GM12891 (cell line): ENCODE measurements at places on chromosomes 3 and 15.
A peak's percentile ranks its signal among the peaks of the same experiment; 100 is the strongest.

DNA sequence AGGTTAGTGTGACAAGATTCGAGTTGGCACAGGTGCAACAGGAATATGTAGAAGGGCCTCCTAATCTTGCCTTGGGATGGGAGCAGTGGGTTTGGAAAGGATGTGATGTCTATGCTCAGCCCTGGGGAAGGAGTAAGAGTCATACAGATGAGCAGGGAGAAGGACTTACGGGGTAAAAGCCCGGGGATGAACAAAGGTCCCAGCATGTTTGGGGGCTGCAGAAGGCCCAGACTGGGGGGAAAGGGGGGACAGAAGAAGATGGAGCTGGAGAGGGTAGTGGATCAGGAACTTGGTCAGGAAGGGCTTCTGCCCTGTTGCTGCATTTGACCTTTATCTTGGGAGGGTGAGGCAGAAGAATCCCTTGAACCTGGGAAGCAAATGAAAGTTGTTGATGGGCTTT is 240.1 kb upstream of the ST8SIA2 start:
- no peak for DNase-seq

DNA sequence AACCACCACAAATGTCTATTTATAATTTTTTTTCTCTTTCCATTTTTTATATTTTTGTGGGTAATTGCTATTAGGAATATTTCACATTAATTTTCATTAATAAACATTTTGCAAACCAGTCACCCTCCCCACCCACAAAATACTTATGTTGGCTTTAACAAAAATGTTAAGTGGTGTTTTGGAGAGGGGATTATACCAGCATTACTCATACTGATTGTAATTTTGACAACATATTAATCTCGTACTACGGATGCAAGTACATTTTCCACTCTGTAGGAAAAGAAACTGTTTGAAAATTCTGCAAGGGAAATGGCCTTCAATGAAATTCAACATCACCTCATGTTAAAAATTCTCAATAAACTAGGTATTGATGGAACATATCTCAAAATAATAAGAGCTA is 58.3 kb downstream of the BCHE start:
- DNase-seq = no peak

DNA sequence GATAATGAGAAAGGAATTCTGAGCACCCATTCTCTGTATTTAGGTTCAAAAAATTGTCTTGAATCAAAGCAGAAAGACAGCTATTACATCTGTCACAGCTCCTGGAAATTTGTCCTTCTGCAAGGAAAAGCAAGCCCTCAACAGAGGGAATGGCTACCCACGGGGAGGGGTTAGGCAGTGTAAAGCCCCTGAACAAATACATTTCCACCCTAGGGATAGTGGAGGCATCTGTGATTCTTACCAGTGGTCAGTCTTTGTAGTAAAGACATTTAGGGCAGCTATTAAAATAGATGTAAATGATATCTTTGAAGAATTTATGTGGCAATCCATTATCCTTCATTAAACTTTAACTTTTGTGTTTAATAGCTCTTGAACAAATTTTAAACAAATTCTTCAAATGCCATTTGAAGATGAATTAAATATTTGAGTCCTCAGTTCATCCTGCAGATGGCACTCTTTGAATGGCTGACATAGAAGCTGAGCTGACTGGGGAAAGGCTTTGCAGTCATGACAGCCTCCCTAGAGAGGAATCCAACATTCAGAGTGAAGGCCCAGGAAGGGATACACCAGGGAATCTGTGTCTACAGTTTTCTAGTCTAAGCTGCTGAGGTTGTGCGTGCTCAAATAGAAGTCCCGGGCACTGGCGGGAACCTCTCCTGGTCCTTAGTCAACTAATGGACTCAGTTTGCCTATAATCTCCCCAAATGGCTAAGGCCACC is 359.7 kb upstream of the ROPN1 start:
- DNase-seq = peak; percentile 17

- no peak for DNase-seq
These were observed 2.3 kb upstream of the ADPGK start for GRCh38 chr15:72785841-72786240.

DNA sequence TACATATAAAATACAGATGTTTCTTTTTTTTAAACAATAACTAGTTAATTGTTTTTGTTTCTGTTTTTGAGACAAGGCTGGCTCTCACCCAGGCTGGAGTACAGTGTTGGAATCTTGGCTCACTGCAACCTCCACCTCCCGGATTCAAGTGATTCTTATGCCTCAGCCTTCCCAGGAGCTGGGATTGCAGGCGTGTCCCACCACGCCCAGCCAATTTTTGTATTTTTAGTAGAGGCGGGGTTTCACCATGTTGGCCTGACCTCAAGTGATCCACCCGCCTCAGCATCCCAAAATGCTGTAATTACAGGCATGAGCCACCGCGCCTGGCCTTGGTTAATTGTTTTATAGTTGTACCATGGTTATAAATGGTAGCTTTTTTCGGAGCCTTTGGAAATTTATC is 72.3 kb downstream of the PIAS1 start:
- DNase-seq = no peak

DNA sequence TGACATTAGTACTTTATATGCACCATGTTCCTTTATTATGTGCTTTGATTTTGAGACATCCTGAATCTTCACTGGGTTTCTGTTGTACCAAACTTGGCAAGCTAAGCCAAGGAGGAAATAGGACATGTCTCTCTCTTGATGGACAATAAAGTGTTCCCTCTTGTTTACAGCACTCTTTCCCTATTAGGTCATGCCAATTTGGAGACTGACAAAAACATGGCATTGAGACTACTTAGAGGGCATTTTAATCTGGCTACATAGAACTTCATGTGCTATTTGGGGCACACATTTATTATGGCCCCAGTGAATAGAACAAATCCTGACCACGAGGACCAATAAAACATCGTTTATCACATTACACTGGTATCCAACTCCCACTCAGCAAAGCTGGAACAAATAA is 85.3 kb upstream of the TNFSF10 start:
- no peak for DNase-seq

- peak; percentile 29 for DNase-seq
These were observed 217.6 kb downstream of the ARRDC4 start for GRCh38 chr15:98177966-98178592.

DNA sequence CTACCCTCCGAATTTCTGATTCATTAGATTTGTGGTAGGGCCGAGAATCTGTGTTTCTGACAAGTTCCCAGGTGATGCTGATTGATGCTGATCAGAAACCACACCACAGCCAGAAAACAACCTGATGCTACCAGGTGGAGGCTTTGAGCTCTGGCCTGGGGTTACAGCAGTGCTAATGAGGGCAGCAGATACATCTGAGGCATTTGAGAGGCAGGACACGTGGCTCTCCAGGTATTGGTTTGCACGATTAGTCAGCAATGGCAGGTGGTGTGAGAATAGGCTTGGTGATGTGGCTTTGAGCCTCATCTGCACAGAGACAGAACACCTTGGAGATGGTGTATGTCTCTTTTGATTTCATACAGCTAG is 78.8 kb upstream of the THBS1 start:
- DNase-seq = no peak

- no peak for DNase-seq
These were observed 152.8 kb downstream of the TIGIT start for GRCh38 chr3:114446600-114446999.
